ENCODE measurements at places on chromosomes 7 and 10.
A peak's percentile ranks its signal among the peaks of the same experiment; 100 is the strongest.

- DNase-seq, result peak; percentile 88
Measured at GRCh38 chr10:30182191-30183054, 123.0 kb upstream of the JCAD start.

- DNase-seq, result no peak
Measured at GRCh38 chr10:112526906-112527305, 79.9 kb downstream of the VTI1A start.

DNA sequence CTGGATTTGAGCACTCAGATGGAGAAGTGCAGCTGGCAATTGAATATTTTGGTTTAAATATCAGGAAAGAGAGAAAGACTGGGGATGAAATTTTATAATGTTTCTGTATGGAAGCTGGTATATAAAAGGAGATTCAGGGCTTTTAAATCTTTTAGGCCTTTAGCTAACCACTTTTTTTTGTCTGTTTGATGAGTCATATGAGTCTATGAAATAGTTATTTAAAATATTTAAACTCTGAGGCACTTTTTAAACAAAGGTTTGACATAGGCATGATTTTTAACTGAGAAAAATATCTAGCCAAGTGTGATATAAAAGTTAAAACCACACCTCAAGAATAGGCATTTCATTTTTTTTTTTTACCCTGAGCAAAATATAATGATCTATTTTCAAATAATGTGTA is 944.3 kb downstream of the GATA3 start:
- DNase-seq, result no peak

DNA sequence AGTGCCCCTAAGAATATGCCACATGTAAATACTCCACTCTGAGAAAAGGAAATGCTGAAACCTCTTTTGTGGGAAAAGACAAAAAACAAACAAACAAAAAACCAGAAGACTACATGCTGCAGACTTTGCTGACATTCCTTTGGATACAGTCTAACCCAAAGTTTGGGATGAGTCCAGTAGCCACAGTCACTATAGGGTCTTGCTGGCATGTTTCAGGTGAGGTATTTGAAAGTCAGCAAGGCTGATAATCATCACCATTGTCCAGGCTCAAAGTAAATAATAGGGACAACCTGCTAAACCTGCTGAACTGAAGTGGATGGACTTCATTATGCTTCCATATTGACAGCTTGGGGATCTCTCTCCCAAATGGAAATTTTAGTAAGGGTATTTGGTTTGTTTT is 1087.0 kb upstream of the LRRTM3 start:
- no peak for DNase-seq

GRCh38 chr10:87915406-87915805 is 52.0 kb downstream of the PTEN start:
- DNase-seq, result no peak

DNA sequence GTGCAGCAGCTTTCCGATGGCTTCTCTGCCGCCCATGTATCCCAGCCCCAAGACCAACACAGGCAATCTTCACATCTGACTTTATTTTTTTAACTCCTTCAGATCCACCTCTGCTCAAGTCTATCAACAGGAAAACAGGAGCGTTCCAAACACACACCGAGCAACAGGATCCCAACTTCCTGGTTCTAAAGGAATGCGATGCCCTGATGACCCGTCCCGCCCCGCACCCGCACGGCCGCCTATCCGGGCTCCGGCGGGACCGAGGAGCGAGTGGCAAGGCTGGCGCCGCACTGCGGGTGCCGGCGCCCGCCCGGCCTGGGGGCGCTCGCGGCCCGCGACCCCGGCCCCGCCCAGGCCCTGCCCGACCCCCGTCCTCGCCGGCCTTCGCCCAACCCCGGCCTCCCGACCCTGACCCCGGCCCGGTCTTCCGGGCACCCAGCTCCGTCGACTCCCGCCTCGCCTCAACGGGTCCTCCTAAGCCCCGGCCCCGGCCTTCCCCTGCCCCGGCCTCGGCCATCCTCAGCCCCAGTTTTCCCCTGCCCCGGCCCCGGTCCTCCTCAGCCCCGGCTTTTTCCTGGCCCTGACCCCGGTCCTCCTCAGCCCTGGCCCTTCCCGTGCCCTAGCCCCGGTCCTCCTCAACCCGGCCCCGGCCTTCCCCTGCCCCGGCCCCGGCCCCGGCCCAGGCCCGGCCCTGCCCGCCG is 730 bp downstream of the LARP4B start:
- DNase-seq, result no peak

DNA sequence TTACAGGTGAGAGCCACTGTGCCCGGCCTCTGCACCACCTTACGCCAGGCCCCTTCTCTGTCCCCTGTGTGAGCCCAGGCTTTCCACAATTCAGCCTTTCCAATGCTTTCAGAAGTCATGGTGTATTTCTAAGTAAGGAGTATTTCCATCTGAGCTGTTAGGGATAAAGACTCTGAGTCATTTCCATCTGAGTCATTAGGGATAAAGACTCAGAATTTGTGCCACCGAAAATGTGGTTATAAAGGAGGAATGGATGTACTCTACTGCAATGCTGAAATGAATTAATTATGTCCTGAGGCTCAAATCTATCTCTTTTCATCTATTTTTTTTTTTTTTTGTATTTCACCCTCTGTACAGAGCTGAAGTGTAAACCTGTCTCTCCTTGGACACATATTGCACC is 84.0 kb downstream of the GATA3 start:
- DNase-seq, result peak; percentile 21

- DNase-seq, result no peak
Measured at GRCh38 chr10:90777621-90778020, 80.2 kb downstream of the HTR7 start.

DNA sequence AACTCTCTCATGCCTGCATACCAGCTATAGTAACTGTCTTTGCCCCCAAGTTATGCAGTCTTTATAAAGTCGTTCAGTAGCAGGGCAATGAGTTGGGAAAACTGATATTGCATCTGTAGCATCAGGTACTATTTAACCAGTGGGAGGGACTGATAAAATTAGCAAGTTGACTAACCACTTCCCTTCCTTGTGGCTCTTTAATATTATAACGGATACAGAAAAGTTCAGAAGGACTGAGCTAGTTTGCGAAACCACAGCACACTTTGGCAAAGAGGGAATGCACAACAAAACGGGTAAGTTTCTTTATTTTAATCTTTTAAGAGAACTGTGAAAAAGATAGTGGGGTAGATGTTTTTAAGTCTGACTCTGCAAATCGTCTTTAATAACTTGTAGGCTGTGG is 205.3 kb upstream of the HDAC9 start:
- no peak for DNase-seq

DNA sequence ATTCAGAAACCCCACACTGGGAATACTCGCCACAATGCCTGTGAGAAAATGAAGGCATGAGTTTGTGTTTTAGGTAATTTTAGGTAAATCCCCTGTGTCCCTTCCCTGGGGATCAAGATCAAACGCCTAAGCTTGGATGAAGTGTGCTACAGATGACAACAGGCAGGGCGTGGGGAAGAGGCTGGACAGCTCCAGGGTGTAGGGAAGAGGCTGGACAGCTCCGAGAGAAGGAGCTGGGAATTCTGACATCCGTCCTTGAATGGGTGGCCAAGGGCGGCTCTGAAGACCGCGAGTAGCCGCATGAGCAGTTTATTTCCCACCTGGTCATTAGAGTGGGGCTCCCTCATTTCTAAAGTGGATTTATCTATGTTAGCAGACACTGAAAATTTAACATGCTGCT is 109.7 kb downstream of the RAMP3 start:
- peak; percentile 1 for DNase-seq

- no peak for DNase-seq
Measured at GRCh38 chr10:29763396-29763795, 128.6 kb upstream of the SVIL start.

DNA sequence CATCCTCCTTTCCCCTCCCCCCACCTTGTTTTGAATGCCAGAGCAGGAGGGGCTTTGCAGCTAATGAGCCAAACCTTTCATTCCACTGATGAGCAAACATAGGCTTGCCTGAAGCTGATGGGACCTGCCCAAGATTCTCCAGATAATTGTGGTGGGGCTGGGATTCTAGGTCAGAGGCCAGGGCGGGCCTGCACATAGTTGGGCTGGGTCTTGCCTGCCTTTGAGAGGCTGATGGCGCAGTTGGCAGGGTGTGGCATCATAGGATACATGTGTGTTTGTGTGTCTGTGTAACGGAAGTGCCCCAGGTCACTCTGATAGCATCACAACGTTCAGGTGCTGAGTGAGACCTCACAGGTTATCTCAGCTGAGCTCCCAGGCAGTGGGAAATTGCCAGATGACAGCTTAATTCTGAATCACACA is 22.9 kb downstream of the BTBD16 start:
- no peak for DNase-seq

All from stromal cell of bone marrow (primary cell).